ENCODE measurements at places on chromosomes 7 and 10.

- no peak for DNase-seq
These were observed 8.4 kb downstream of the DBNL start for GRCh38 chr7:44052771-44053365.

GRCh38 chr10:119306986-119307392, 99.6 kb downstream of the GRK5 start:
- DNase-seq = no peak

GRCh38 chr10:45154502-45154901, 153.8 kb downstream of the ZNF22 start:
- no peak for DNase-seq

DNA sequence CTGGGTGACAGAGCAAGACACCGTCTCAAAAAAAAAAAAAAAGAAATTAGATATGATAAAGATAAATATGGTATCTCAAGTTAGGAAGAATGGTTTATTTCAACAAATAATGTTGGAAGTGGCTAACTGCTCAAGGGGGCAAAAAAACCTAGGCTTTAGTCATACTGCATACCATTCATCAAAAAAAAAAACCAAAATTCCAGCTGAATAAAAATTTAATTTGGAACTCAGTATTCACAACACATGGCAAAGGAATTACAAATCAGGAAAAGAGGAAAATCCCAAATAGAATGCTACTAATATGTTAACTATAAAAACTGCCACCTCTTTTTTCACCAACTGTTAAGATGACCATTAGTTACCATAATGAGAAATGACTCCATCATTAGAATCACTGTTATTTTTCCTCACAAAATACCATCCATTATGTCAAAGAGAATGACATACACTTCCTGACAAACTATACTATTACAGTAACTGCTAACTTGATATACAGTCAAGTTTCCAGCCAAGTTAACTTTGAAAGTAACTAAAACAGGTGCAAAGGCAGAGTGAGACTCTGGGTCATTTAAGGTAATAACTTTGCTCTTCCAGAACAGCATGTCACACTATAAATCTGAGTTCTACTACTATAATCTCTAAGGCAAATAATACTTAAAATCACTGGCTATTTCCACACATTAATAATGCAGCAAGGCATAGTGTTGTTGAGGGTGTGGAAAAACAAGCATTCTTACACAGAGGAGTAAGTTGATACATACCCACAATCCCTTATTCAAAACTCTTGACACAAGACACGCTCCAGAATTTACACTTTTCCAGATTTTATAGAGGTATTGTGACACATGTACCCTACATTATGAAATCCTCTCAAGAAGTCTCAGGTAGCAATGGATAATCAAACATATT, 10.2 kb downstream of the KBTBD2 start:
- no peak for DNase-seq

- no peak for DNase-seq
These were observed 75.6 kb downstream of the ENTPD1 start for GRCh38 chr10:95831515-95831914.

GRCh38 chr10:132783940-132784865, 1.7 kb downstream of the NKX6-2 start:
- no peak for DNase-seq

GRCh38 chr10:58299580-58299979, 30.6 kb downstream of the CISD1 start:
- DNase-seq = peak; percentile 57

GRCh38 chr7:18936265-18936664, 181.2 kb downstream of the TWIST1 start:
- no peak for DNase-seq

GRCh38 chr7:99311702-99312101, 14.0 kb upstream of the ARPC1A start:
- DNase-seq = no peak

Data from CD4-positive, alpha-beta T cell treated with Interleukin-15 for 1 hour (primary cell).